Activated CD4-positive, alpha-beta T cell treated with anti-CD3 and anti-CD28 coated beads for 1 hour (primary cell): ENCODE measurements at places on chromosomes 7 and 10.

DNA sequence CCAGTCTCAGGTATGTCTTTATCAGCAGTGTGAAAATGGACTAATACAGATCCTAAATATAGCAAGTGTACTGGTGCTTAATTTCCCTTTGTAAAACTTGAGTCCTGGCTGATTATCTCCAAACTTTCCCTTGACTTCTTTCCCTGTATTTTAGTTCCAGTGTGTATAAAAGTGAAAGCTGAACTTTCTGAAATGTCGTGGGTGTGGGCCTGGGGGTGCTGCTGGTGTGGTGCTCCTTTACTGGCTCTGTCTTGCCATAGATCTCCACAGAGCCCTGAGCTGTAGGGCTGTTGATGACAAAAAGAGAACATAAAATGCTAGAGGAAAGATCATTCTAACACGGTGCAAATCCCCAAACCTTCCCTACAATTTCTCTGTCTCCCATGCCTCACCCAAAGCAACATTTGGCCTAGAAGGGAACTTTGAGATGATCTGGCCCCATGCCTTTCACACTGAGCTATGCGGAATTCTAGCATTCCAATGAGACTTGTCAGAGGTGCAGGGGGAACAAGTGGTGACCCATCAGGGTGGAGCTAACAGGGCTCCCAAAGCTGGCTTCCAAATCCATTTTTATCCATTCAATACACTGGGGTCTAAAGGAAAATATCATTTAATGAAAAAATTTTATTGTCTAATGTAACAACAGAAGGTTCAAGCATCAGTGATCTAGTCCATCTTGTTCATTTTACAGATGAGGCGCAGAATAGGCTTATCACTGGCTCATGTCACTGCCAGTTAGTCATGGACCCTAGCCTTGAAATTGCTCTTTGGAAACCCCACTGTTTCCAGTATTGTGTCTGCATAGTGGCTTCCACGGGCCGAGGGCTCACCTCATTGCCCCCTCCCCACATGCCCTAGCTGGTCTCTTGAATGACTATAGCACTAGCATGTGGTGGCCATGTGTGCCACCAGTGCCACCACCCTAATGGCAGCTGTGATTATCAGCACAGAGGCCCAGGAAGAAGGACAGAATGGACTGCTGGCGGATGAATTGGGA is 1000.9 kb downstream of the LRMDA start:
- DNase-seq = no peak

GRCh38 chr10:93541402-93542357 is 24.8 kb upstream of the FFAR4 start:
- DNase-seq = no peak

GRCh38 chr10:5013385-5013784 is 9.7 kb upstream of the AKR1C2 start:
- no peak for DNase-seq

DNA sequence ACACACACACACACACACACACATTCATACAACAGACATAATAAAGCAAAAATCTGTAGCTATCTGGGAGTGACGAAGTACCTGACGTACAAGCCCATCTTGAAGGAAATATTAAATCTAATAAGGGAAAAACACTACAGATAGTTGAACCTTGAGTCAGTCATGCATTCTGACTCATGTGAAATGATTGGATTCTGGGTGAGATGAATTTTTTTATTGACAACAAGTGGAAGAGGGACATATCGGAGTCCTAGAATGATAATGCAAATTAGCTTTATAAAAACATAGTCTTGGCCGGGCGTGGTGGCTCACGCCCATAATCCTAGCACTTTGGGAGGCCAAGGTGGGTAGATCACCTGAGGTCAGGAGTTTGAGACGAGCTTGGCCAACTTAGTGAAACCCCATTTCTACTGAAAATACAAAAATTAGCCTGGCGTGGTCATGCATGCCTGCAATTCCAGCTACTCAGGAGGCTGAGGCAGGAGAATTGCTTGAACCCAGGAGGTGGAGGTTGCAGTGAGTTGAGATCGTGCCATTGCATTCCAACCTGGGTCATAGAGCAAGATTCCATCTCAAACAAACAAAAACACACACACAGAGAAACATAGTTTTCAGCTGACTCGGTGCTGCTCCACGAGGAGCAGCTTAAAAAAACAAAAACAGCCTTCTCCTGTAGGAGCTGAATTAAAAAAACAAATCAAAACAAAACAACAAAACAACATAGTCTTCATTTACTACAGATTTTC is 154.4 kb upstream of the MKLN1 start:
- no peak for DNase-seq

- DNase-seq = peak; percentile 52
Observed at GRCh38 chr10:69639291-69640195, 9.5 kb downstream of the FAM241B start.
